GM13976 (cell line): ENCODE measurements at places on chromosomes 1 and 21.
A peak's percentile ranks its signal among the peaks of the same experiment; 100 is the strongest.

DNA sequence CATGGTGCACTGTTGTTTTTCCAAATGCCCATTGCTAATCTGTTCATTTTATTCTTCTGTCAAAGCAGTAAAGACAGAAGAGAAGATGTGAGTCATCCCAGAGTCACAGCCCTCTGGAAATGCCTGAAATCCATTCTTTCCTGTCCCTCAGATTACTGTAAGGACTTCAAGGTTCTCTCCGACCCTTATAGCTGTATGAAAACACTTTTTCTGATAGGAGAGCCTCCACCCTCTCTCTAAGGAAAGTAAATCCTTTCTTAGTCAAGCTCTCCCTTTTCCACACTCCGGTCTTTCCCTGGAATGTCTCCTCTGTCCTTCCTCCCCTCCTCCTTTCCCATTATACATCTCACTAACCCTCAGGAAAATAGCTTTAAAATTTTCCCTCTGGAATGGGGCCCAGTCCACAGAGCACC is 3.5 kb upstream of the PRDX6 start:
- no peak for DNase-seq

DNA sequence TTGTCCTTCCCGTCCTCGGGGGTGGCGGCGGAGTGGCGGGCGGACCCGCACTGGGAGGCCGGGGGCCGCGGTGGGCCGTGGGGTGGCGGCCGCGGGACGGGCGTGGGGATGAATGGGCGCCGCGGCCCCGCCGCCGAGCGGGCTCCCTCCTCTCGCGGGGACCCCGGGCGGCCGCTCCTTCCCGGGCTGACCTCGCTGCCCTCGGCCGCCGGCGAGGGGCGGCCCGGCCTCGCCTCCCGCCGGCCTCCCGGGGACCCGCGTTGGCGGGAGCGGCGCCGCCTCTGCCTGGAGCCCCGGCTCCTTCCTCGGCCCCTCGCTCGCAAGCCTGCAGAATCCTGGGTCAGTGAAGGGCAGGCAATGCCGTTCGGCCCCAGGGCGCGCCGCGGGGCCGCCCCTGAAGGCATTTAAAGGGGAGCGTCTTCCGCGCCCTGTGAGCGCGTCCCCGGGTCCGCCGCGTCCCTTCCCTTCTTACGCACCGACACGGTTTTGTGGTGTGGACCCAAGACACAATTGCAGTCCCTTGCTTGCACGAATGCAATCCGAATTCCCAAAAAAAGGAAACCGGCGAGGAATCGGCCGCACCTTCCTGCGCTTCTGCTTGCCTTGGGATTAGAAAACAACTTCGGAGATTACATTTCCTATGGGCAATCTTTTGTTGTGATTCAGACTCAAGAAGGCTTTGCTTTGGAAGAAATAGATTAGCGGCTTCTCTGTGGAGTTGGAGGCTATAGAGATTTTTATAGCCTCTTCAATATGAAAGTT is 776 bp downstream of the ITSN1 start:
- peak; percentile 52 for DNase-seq

GRCh38 chr21:46363698-46364097 is 39.7 kb downstream of the PCNT start:
- DNase-seq, result no peak

DNA sequence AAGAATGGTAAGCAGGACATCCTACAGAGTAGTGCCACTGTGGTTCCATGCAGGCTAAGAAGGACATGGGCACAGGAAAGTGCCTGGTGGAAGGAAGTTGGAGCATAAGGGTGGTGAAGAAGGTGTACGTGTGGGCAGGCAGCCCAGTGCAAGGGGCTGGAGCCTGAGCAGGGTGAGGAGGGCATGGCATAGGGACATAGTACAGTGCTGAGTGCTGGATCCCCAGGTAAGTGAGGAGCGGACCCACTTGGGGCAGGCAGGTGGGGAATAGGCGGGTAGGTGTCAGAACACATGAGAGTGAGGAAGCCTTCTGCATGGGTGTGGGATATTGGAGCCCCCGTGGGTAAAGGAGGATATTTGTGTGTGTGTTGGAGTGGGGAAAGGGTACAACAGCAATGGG is 15.7 kb upstream of the LRRC53 start:
- DNase-seq, result no peak

DNA sequence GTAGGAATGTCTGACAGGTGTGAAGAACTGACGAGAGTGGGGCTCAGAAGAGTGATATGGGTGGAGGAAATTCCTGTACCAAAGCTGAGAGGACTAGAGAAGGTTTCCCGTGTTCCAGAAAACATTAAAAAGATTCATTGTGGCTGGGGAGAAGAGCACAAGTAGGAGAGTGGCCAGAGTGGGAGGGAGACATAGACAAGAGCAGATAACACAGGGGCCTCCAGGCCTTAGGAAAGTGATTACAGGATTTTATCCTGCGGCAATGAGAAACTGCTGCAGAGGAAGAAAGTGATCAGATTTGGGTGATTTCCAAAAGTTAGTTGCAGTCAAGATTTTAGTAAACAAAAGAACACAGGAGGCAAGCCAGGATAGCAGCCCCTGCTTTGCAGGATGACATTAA is 7.9 kb downstream of the C8B start:
- no peak for DNase-seq

DNA sequence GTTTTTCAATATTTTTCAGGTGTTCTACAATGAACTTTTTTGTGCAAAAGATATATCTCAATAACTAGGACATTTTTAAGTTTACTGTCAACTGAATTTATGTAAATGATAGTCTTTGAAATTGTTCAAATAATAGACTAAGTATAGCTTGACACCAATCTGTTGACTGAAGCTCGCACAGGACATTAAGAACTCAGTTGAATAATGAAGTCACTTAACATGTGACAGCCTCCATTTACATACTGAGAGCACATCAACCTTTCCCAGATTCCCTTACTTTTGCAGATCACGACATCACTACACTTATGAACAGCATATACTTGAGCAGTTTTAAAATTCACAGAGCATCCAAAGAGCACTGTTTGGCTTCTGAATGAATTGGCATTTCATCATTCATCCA is 268.2 kb downstream of the LRRC7 start:
- DNase-seq, result no peak

GRCh38 chr1:178819123-178819522 is 51.8 kb downstream of the ANGPTL1 start:
- no peak for DNase-seq

GRCh38 chr1:92262516-92262915 is 36.3 kb downstream of the GLMN start:
- DNase-seq, result no peak

DNA sequence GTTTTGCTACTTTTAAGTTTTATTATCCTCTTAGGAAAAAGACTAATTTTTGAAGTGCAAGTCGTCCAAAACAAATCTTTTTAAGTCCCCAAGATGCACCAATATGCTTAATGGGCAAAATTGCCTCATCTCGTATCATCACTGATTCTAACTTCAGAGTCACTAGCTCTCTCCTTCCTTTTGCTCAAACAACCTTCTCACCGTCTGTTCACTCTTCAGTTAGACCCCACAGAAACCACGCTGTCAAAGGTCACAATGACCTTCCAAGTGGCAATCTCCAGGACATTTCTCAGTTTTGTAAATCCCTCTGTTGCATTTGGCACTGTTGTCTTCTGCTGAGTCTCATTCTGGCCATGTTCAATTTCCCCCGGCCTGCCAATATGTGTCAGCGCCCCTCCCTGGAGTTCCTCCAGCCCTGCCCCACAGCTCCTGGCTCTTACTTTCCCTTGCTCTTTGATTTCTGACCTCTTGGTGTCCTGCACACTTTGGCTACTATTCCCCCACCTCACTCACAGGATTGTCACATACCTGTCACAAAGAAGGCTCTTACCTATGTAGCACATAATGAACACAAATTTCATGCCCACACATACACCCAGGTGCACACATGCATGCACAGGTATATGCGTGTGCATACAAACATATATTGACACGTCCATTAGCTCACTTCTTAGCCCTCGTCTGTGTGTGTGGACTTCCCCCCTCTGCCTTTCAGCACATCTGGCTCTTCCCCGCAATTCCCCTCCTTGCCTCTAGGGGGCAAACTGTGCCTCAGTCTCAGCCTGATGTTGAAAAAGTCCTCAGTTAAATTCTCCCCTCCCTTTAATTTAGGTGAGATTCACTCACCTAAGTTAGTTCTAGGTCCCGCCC is 354.0 kb upstream of the DUSP10 start:
- peak; percentile 59 for DNase-seq

- DNase-seq, result no peak
These were observed 47.5 kb upstream of the DIP2A start for GRCh38 chr21:46411236-46411635.

DNA sequence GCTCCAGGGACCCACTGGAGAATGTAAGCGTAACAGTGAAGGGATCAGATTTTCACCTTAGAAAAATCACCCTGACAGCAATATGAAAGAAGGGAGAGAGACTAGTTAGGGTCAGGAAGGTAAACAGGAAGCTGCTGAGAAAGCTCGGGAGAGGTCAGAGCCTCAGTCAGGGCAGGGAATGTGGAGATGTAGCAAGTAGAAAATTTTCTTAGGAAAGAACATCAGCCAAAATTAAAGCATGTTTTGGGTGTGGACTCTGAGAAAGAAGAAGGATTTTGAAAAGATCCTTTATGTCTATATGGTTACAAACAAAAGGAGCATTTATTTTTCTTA is 16.7 kb upstream of the ERICH3 start:
- DNase-seq, result no peak

DNA sequence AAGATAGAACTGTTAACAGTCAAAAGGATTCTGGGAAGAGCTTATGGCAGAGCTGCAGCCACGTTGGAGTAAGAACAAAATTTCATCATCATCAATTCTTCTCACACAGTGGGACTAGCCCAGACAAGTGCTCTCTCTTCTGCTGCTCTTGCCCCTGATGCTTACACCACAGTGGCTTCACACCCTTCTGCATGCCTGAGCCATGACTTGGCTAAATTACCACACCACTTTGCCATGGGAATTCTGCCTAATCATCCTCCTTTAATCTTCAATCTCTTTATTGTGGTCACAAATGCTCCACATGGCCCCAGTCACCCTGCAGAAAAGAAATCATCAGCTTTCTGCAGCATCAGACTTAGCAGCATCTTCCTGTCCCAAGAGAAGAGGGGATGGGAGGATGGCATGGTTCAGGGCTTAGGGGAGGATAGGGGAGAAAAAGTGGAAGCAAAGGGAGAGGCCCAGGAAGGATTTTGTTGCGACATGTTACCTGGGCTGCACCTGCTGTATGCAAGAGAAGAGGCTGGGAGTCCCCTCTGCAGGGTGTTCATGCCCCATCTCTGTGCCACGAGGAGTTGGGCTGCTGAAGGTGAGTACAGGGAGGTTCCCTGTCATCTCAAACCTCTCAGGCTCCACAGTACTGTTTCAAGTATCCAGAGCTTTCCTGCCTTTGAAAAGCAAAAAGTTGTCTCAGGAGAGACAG is 9.0 kb upstream of the RPTN start:
- DNase-seq, result no peak
